ENCODE measurements at places on chromosomes 13 and 19.

GRCh38 chr13:45368571-45368970 lies 27.6 kb upstream of the TPT1 start:
- no peak for DNase-seq

- DNase-seq: no peak
Measured at GRCh38 chr19:28312269-28312668, 900.7 kb downstream of the UQCRFS1 start.

GRCh38 chr19:4594201-4594600 lies 34.7 kb upstream of the SEMA6B start:
- no peak for DNase-seq

GRCh38 chr19:3606690-3607289 lies at the start of gene TBXA2R:
TSS of gene TBXA2R (minus strand) at chr19:3606875. CDS start at chr19:3600634, 6,241 bp downstream.
- peak; percentile 95 for DNase-seq

DNA sequence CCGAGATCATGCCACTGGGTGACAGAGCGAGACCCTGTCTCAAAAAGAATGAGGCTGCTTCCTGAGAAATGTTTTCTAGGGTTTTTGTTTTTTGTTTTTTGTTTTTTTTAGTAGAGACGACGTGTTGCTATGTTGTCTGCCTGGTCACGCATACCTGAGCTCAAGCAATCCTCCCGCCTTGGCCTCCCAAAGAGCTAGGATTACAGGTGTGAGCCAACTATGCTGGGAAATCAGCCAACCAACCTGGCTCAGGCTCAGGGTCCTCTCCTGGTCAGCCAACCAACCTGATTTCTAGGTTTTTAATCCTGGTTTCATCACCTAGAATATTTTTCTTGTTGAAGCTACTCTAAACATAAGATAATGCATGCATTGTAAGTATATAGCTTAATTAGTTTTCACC lies 7.8 kb downstream of the DHX34 start:
- no peak for DNase-seq

DNA sequence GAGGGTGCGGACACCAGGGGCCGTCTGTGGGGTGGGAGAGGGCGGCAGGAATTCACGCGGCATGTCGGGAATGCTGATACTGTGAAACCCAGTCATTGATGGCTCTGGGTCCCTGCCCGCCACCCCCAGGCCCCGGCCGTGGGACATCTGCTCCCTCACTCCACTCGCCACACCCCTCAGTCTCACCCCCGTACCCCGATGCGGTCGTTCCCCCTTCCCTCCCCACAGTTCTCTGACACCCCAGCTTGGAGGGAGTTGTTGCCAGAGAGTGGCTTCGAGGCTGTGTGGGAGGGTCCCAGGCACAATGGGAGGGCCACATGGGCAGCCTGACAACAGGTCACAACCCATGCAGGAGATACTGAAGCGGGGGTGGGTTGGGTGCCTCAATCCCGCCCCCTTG lies 1.8 kb downstream of the MAG start:
- no peak for DNase-seq

- no peak for DNase-seq
Measured at GRCh38 chr19:14006766-14007562, 844 bp upstream of the RFX1 start.

DNA sequence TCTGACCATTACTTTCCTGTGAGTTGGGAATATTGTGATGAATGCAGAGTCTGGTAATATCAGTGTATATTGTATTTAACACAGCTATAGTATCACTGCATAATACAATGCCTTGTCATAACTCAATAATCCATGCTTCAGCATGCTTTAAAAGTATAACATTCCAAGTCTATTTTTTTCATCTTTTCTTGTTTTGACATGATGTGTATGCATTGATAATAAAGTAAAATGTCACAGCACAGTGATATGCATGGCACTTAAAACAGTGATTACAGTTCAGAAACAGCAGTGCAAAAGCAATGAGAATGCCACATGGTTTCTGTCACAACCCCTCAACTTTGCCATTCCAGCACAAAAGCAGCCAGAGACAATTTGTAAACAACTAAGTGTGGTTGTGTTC lies 17.8 kb downstream of the KATNAL1 start:
- no peak for DNase-seq

GRCh38 chr13:95375706-95376105 lies 74.5 kb upstream of the ABCC4 start:
- no peak for DNase-seq

GRCh38 chr19:13400296-13400695 lies 106.0 kb downstream of the CACNA1A start:
- no peak for DNase-seq

DNA sequence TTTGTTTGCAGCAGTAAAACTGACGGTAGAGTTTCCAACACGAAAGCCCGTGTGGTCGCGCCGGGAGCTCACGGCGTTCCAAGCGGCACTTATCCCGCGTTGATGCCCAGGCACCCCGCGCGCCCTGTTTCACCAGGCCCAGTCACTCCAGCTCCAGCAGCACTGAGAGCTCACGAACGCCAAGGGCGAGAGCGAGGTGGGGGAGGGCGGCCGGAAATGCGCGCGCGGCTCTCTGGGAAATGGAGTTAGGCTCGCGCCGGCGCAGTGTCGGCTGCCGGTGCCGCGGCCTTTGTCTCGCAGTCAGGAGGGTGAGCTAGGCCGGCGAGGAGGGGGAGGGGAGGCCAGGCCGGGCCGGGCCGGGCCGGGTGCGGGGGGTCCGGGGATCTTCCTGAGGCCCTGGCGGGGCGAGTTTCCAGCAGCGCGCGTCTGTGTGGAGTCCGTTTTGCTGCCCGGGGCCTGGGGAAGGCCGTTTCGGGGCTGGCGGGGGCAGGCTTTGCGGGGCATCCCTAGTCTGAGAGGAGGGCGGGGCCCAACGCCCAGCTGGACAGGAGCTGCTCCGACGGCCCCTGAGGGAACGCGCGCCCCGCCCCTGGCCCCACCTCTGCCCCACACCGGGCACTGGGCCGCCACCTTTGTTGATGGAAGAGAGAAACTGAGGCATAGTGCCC lies at the start of gene ZNF135:
Gene ZNF135, plus strand, starts transcription at position 280 of the 668 bp plus-strand sequence. CDS start 721 bp downstream, outside the sequence.
- peak; percentile 99 for DNase-seq

GRCh38 chr19:39830406-39830805 lies 3.6 kb downstream of the DYRK1B start:
- no peak for DNase-seq

DNA sequence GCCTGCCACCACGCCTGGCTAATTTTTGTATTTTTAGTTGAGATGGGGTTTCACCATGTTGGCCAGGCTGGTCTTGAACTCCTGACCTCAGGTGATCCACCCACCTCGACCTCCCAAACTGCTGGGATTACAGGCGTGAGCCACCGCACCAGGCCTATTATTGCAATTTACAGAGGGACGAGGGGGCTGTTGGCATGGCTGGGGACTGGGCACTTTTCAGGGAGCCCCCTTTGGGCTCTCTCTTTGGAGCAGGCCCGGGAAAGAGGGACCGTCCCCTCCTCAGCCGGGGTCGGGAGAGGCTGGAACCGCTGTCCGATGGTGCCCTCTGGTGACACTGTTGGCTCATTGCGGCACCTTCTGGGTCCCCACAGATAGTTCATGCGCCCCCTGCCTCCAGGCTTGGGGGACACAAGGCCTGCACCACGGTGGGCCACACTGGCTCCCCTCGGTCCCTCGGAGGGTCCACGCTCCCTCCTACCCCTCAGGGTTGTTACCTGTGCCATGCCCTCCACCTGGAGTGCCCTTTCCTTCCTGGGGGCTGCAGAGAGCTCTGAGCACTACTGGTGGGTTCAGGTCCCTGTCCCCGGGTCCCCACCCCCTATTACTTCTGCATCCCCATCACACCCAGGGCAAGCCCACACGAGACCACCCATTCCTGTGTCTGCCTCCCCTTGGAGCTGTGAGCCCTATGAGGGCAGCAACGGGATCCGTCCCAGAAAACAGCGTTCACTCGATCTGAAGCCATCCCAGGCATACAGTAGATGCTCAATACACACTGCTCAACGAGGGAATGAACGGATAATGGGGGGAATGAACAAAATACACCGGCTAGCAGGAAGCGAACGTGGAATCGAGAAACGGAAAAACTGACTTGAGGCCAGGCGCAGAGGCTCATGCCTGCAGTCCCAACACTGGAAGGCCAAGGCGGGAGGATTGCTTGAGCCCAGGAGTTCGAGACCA lies 12.5 kb downstream of the FEM1A start:
- peak; percentile 54 for DNase-seq

- no peak for DNase-seq
Measured at GRCh38 chr19:54626757-54627156, 3.5 kb upstream of the LILRB1 start.

- no peak for DNase-seq
Measured at GRCh38 chr19:11046605-11047354, 42.5 kb upstream of the LDLR start.

GRCh38 chr19:48244281-48244680 lies 11.4 kb downstream of the CARD8 start:
- no peak for DNase-seq

GRCh38 chr19:4871711-4872110 lies 4.2 kb upstream of the PLIN3 start:
- no peak for DNase-seq

- DNase-seq: no peak
Measured at GRCh38 chr13:44280456-44280855, 93.2 kb upstream of the SERP2 start.

- DNase-seq: no peak
Measured at GRCh38 chr13:45327253-45327955, 13.6 kb downstream of the TPT1 start.

- DNase-seq: peak; percentile 66
Measured at GRCh38 chr19:10454267-10454666, 33.9 kb downstream of the PDE4A start.

DNA sequence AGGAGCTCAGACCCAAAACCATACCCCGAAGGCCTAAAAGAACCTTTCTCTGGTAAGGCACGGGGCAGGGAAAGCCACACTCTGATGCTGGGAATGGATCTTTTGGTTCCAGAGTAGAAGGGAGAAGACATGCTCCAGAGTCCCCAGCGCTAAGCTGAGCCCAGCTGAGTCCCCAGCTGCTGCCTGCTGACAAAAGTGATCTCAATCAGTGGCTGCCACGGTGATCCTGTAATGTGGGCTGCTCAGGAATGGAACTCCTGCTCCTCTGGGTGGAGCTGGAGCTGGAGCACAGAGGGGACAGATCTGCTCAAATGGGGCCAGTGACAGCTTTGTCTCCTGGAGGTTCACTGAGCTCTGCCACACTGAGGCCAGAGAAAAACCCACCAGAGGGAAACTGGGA lies 70.5 kb downstream of the MLLT1 start:
- peak; percentile 7 for DNase-seq

GRCh38 chr13:113917594-113918371 lies 53.9 kb upstream of the GAS6 start:
- no peak for DNase-seq

DNA sequence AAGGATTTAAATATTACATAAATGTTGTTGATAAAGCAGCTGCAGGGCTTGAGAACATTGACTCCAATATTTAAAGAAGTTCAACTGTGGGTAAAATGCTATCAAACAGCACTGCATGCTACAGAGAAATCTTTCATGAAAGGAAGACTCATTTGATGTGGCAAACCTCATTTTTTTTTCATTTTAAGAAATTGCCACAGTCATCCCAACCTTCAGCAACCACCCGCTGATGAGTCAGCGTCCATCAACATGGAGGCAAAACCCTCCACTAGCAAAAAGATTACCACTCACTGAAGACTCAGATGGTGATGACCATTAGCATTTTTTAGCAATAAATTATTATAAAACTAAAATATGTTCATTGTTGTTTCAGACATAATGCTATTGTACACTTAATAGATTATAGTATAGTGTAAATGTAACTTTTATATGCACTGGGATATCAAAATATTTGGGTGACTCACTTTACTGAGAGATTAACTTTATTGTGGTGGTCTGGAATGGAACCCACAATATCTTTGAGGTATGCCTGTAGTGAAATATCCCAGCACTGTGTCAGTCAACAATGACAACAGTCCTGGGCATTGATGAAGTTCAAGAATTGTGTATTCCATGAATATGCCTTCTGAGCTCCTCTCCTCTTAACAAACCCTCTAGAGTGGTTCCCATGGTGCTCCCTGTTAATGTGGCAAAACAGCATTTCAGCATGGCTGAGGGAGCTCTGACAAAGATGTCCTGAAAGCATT lies 52.4 kb upstream of the SOX21 start:
- no peak for DNase-seq

GRCh38 chr13:98609756-98610155 lies 32.8 kb upstream of the STK24 start:
- DNase-seq: no peak

- no peak for DNase-seq
Measured at GRCh38 chr19:29086646-29087045, 126.3 kb downstream of the UQCRFS1 start.

DNA sequence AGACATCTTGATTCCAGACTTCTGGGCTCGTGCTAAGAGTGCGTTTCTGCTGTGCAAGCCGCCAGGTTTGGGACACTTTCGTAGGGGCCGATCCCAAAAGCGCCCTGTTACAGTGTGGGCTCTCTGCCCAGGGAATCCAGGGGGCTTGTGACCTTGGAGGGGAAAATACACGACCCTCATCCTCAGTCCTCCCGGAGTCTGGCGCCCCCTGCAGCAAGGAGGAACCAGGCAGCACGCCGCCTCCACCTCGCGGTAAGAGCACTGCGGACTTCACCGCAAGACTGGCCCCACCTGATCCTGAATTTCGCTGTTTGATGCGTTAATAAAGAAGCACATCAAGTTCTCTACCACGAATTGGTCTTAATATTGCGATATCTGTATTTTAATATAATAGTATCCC lies 5.2 kb downstream of the POLRMT start:
- no peak for DNase-seq
